T follicular helper cell (primary cell): ENCODE measurements at places on chromosomes 4 and X.

DNA sequence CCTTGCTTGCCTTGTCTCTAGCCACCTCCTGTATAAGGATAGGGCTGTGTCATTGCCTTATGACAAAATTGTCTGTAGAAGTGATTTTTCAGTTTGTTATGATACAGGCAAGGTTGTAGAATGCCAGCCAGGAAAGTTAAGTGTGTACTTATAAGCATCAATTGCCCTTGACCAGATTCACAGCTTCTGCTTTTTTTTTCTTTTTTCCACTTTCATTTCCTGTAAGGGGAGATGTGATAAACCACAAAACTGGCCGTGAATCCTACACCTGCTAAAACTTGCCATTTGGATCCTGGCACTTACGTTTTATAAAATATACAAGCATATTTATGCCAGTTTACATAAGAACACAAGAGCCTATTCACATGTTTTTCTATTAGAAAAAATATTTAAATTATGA is 35.0 kb upstream of the BMPR1B start:
- DNase-seq = no peak

GRCh38 chrX:153960786-153961185 is 10.8 kb downstream of the HCFC1 start:
- no peak for DNase-seq

DNA sequence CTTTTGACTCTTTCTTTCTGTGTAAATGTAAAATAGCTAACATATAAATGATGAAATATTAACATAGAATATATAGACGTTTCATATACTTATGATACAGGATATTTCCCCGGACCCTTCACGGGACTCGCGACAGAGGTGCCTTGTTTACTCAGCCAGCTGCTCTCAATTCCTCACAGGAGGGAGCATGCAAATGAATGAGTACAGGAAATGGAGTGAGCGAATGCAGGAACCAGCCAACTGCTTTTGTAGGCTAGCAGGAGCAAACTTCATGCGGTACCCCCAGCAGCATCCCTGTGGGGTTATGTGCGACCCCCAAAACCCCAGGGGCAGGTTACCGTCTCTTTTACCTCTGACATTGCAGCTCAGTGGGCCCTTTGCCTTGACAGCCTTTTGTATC is 110.3 kb upstream of the PDHA2 start:
- DNase-seq = no peak

GRCh38 chrX:134625315-134625718 is 33.0 kb downstream of the PLAC1 start:
- DNase-seq = no peak

DNA sequence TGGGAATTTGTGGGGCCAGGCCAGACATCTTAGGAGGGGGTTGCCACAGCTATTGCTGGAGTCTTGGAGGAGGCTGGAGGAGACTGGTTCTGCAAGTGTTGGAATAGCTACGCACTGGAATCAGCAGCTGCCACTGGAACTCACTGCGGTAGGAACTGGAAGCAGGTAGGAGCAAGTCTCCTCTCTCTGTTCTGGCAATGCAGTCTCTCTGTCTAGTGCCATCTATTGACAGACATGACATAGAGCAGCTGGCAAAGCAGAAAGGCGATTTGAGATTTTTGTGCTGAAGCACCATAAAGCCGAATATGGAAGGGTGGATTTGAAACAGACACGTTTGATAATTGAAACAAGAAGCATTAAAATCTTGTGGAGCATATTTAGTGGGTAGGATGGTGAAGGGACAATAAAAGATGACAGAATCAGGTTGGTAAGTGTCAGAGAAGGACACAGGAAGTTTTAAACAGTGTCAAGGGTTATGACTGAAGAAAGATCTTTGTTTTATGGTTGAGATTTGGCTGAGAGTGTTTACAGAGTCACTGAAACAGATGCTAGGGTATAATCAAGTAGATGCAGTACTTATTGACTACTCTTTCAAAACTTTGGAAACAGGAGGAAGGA is 23.5 kb upstream of the SYNPO2 start:
- no peak for DNase-seq

DNA sequence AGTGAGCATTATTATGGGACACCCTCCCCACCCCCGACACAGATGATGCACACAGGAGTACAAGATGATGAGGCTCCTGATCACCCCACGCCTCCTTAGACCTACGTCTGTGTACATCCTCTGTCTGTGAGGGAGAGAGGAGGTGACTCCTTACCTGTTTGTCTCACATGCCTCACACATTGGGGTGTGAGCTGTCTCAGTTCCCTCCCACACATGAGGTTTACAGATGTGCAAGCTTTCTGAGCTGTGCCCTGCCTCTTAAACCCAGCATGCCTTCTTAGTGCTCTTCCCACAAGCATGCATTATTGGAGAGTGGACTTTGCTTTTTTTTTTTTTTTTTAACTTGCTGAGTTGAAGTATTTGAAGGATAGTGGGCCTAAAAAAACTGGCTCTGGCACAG is 76.7 kb downstream of the CLCN5 start:
- DNase-seq = no peak

- DNase-seq = no peak
Observed at GRCh38 chr4:168614281-168615057, 117.6 kb downstream of the PALLD start.

GRCh38 chrX:135984791-135985156 is 461 bp upstream of the SLC9A6 start:
- DNase-seq = no peak

DNA sequence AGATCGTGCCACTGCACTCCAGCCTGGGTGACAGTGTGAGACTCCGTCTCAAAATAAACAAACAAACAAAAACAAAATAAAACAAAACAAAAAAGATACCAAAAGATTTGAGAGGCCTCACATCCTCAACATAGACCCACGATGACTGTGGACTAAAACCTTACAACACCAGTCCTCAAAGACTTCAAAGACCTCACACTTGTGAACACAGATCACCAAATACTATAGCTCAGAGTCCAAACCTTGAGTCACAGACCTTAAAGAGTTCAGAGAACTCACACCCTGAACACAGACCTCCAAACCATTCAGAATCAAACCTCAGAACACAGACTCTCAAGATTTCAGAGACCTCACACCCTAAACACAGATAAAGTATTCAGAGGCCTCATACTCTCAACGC is 12.7 kb upstream of the PAGE4 start:
- no peak for DNase-seq

DNA sequence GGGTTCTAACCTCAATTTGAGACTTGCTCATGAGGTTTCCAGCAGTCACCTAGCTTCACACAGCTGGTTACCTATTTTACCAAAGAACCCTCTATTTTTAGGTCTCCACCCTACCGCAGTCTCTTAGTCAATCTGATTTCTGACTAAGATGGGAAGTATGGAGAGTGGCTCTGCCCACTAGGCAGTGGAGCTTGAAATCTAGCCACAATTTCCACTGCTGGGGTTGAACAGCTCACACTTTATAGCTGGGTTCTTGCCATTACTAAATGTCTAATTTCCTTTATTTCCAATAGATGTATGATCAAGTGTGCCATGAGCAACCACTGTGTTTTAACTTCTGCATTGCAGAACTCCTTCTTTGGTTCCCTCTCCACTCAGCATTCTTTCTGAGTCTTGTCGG is 43.1 kb downstream of the GASK1B start:
- no peak for DNase-seq

GRCh38 chrX:7714351-7714750 is 128.6 kb upstream of the VCX start:
- DNase-seq = no peak

GRCh38 chrX:122269243-122269781 is 914.8 kb upstream of the GRIA3 start:
- DNase-seq = no peak

DNA sequence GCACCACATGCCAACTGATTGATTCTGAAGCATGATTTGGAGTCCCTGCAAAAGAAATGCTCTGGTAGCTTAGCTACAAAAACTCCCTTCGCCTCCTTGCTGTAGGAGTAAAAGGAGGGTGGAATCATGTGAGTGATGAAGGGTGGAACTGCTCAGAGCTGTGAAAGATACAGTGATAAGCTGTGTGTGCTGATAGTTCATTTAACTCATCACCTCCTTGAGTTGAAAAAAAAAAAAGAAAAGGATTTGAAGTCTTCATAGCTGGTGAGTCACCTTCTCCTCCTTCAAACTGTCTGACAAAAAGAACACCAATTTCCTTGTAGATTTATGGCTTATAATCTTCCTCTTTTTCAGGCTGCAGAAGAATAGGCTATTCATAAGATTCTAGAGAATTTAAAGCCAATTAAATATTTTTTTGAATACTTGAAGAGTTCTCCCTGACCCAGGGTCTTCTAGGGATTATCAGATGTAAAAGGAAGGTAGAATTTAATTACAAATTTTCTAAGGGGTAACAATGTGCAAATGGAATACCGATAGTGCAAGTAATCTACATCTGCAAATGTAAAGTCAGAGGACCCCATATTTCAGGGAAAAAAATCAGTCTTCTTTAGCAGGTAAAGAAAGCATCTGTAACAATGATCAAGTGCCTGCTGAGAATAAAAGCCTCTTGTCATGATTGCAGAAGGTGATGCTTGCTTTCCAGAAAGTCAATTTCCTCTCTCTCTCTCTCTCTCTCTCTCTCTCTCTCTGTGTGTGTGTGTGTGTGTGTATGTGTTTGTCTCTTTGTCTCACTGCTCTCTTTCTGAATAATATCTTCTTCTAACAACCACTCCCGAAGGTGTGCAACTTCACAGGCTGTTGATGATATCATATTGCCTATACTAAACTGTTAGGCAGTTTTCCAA is 208.8 kb upstream of the VEGFC start:
- DNase-seq = no peak

GRCh38 chr4:40380647-40381046 is 45.5 kb downstream of the CHRNA9 start:
- no peak for DNase-seq

DNA sequence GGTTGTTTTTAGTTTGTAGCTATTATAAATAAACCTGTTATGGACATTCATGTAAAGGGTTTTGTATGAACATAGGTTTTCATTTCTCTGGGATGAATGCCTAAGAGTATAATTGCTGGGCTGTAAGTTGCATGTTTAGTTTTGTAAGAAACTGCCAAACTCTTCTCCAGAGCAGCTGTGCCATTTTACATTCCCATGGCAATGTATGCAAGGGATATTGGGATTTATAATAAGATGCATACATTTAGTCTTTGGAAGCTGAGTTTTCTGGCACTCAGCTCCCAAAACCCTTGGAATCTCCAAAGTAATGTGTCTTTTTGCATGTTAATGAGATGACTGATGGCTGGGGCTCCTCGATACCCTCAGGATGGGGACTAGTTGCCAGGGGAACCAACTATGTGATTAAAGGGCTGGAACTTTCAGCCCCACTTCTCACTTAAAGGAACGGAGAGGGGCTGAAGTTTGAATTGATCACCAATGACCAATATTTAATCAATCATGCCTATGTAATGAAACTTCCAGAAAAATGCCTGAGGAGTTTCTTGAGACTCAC is 44.0 kb downstream of the SERTM2 start:
- no peak for DNase-seq

DNA sequence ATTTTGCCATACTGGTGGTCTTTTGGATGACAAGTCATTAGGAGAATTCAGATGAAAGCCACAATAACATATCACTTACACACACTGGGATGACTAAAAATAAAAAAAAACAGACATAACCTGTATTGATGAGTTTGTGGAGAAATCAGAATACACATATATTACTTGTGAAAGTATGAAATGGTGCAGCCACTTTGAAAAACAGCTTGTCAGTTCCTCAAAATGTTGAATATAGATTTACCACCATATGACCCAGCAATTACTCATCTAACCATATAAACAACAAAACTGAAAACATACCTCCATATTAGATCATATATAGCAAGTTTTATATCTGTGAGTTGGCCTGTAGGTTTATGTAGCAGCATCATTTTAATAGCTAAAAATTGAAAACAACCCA is 608.7 kb downstream of the TLL1 start:
- no peak for DNase-seq

DNA sequence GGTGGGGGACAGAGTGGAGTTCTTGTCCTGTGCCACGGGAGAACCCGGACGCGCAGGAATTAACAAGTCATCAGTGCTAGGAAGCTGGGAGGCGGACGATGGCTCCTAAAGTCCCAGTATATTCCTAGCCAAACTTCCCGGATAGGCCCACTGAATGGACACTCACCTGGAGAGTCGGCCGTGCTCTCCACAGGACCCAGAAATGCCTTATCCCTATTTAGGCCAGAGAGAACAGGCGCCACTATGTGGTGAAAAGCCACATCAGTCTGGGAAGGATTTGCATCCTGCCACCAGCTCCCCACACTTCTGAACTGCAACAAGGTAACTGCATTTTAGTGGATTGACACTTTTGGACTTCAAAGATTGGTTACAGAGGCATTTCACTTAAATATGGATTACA is 1.1 kb downstream of the CFAP299 start:
- DNase-seq = no peak
